ENCODE measurements at places on chromosomes 6 and 20. TPM values are rescaled to one million over a fixed set of nuclear protein-coding genes. Genes with fewer than 3 reads are reported as not detected.

Gene PDYN
- polyA plus RNA-seq = not detected

Gene MMP24
- polyA plus RNA-seq = 6.5 TPM

Gene PHACTR1
- polyA plus RNA-seq = 4.9 TPM

Gene OR14J1
- not detected for polyA plus RNA-seq

Gene HINT3
- 2.6 TPM for polyA plus RNA-seq

Gene GTF3C6
- polyA plus RNA-seq = 37.1 TPM

Gene CAP2
- polyA plus RNA-seq = 4.0 TPM

Gene ATRN
- polyA plus RNA-seq = 7.7 TPM

Gene LINC00237
- 0.92 TPM for polyA plus RNA-seq

Gene ESR1
- 0.27 TPM for polyA plus RNA-seq

Gene PHACTR3
- 1.2 TPM for polyA plus RNA-seq

Gene ME1
- 3.1 TPM for polyA plus RNA-seq

Gene CRIP3
- 9.7 TPM for polyA plus RNA-seq

Gene PTPRT
- polyA plus RNA-seq = 1.1 TPM

Gene PSORS1C1
- 1.9 TPM for polyA plus RNA-seq

Gene FLRT3
- 1.1 TPM for polyA plus RNA-seq

Gene RPP21
- polyA plus RNA-seq = 93.1 TPM

Gene KCNQ2
- polyA plus RNA-seq = 5.8 TPM

Gene MUC22
- polyA plus RNA-seq = 0.02 TPM

Gene ALDH5A1
- 5.9 TPM for polyA plus RNA-seq

Gene IL17F
- not detected for polyA plus RNA-seq

Gene TMEM74B
- polyA plus RNA-seq = 15.3 TPM

Gene C20orf202
- polyA plus RNA-seq = not detected

Gene PDE10A
- 2.6 TPM for polyA plus RNA-seq

Gene SLCO4A1
- 7.4 TPM for polyA plus RNA-seq

Gene LGSN
- polyA plus RNA-seq = 0.12 TPM

Gene BAK1
- polyA plus RNA-seq = 7.2 TPM

Gene ENPP3
- 0.23 TPM for polyA plus RNA-seq

Gene RPS6KA2
- 11.2 TPM for polyA plus RNA-seq

Gene CCN6
- not detected for polyA plus RNA-seq

Gene PCK1
- 0.38 TPM for polyA plus RNA-seq

Gene SYNDIG1
- 0.21 TPM for polyA plus RNA-seq

Gene TRIM15
- 0.16 TPM for polyA plus RNA-seq

Gene TRIM31
- polyA plus RNA-seq = 0.19 TPM

Gene PCMTD2
- 36.8 TPM for polyA plus RNA-seq

Gene FAM162B
- polyA plus RNA-seq = 0.95 TPM

Gene RFX6
- 20.8 TPM for polyA plus RNA-seq

Gene CLDN20
- polyA plus RNA-seq = 0.07 TPM

Gene COL11A2
- 2.9 TPM for polyA plus RNA-seq

Gene MPIG6B
- polyA plus RNA-seq = 0.05 TPM

Gene PERP
- polyA plus RNA-seq = 31.2 TPM

Gene FILIP1
- 0.87 TPM for polyA plus RNA-seq

Gene ZSCAN23
- 0.89 TPM for polyA plus RNA-seq

All from pancreas (tissue), 10 donors.